ENCODE measurements at places on chromosomes 5 and 9. TPM values are rescaled to one million over a fixed set of nuclear protein-coding genes. Genes with fewer than 3 reads are reported as not detected.
A peak's percentile ranks its signal among the peaks of the same experiment; 100 is the strongest.

- no peaks in the 10 kb centered on the region for H3K27me3 ChIP-seq
- no peaks in the 10 kb centered on the region for H3K4me1 ChIP-seq
- no peak for DNase-seq
Observed at GRCh38 chr5:171573021-171573420, 153.6 kb downstream of the FGF18 start.

The PIP5K1B gene
- total RNA-seq = 59.2 TPM

The TPM2 gene
- total RNA-seq = 29.8 TPM

- no peak for DNase-seq
- H3K4me1 ChIP-seq = no peaks in the 10 kb centered on the region
- H3K4me3 ChIP-seq = no peak overlapping the region
Observed at GRCh38 chr5:125492977-125493376, 746.5 kb upstream of the ZNF608 start.

GRCh38 chr5:154972476-154973080 lies 31.7 kb downstream of the MRPL22 start:
- H3K27me3 ChIP-seq = no peaks in the 10 kb centered on the region
- DNase-seq = no peak
- no peak overlapping the region for H3K4me3 ChIP-seq
- H3K36me3 ChIP-seq = no peaks in the 10 kb centered on the region
- H3K27ac ChIP-seq = no peak overlapping the region

- H3K4me1 ChIP-seq = no peaks in the 10 kb centered on the region
- no peaks in the 10 kb centered on the region for H3K36me3 ChIP-seq
- H3K27me3 ChIP-seq = no peaks in the 10 kb centered on the region
- no peak overlapping the region for H3K27ac ChIP-seq
- H3K4me3 ChIP-seq = no peak overlapping the region
Observed at GRCh38 chr5:107593009-107593408, 77.7 kb downstream of the EFNA5 start.

The HTR4 gene
- 8.9 TPM for total RNA-seq

The CAVIN4 gene
- not detected for total RNA-seq

The CORO2A gene
- 53.8 TPM for total RNA-seq

GRCh38 chr5:89147031-89147430 lies 264.0 kb upstream of the MEF2C start:
- H3K36me3 ChIP-seq = no peaks in the 10 kb centered on the region
- no peaks in the 10 kb centered on the region for H3K27me3 ChIP-seq

The NRG2 gene
- 0.48 TPM for total RNA-seq

DNA sequence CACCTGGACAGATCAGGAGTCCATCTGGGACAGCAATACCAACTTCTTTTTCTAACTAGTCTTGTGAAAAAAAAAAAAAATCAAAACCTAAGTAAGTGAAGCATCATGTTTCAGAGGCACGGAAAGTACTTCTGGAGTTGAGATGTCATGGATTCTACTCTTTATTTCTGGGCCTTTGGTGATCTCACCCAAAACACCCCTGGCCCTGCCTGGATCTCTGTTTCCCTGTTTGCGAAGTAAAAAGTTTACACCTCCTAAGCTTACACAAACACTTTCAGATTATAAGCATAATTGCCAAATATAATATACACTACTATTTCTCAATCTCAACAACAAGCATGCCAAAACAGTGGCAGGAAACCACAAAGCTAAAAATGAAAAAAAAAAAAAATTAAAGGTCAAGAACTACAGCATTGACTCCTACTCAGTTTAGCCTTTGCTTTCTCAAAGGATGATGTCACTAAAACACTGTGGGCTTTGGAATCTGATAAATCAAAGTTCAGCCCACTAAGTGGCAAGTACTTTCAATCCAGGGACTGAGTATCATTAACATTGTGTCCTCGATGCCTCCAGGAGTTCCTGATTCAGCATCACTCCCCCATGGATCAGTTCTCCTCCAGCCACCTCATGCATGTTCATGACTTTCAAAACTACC lies 291.9 kb downstream of the NFIB start:
- H3K4me3 ChIP-seq = no peak overlapping the region
- no peak overlapping the region for H3K27ac ChIP-seq
- H3K36me3 ChIP-seq = no peaks in the 10 kb centered on the region
- H3K27me3 ChIP-seq = no peaks in the 10 kb centered on the region

DNA sequence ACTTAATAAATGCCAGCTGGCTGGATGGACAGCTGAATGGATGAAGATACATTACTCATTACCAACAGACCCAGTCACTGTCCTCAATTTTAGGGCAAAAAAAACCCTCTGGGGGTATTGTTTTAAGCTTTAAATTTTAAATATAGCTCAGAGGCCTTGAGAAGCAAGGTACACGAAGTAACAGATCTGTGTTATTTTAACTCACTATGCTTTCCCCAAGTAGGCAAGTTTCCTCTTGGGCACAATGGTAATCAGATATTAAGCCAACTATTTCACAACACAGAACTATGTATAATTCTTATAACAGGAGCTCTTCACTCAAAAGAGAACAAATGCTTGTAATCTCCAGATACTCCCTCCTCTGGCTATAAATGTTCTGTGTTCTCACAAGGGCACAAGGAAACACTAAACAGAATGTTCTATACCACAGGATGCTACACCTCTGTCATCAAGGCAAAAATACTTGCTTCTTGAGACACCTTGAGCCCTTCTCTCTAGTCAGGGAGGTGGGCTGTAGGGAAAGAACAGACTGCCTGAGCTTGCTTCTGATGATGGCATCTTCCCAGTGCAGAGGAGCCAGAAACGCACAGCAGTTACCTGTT lies 443.8 kb downstream of the SPOCK1 start:
- no peaks in the 10 kb centered on the region for H3K27me3 ChIP-seq
- no peaks in the 10 kb centered on the region for H3K36me3 ChIP-seq
- no peak for DNase-seq
- no peak overlapping the region for H3K4me3 ChIP-seq
- H3K4me1 ChIP-seq = no peaks in the 10 kb centered on the region

- no peak overlapping the region for H3K4me3 ChIP-seq
- no peaks in the 10 kb centered on the region for H3K4me1 ChIP-seq
- peak overlapping the region; percentile 18 for H3K27ac ChIP-seq
- no peaks in the 10 kb centered on the region for H3K36me3 ChIP-seq
- H3K27me3 ChIP-seq = no peaks in the 10 kb centered on the region
- DNase-seq = no peak
Observed at GRCh38 chr5:39211773-39212172, 7.6 kb downstream of the FYB1 start.

The ARID3C gene
- total RNA-seq = not detected

DNA sequence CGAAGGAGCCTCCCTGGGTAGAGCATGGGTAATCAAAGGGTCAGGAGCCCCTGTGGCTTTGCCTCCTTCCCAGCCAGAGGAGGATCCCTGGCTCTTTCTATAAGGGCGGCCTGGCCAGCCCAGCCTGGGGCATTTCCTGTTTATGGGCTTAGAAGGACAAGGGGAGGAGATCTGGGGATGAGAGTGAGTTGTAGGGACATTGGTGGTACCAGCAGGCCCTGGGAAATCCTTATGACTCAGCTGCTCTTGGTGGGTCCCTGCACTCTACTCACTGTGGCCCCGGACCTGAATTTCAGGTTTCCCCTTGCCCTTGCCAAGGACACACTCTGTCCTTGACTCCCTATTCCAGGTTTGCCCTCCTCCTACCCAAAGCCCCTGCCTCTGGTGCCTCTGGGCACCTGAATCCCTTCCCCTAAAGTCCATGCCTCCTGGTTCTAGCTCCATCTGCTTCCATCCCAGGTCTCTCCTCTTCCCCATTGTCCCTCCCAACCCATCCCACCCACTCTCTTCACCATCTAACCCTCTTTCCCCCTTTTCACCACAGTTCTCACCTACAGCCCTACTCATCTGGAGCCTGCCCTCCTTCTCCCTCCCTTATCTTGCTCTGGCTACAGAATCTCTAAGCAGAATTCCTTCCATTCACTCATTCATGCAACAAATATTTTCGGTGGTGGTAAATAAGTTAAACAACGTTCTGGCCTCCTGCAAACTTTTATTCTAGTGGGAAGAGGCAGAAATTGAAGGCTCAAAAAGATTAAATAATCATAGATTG lies 34.9 kb downstream of the PCDH1 start:
- peaks cover 13% of the 10 kb centered on the region for H3K4me1 ChIP-seq
- H3K27ac ChIP-seq = no peak overlapping the region
- no peaks in the 10 kb centered on the region for H3K36me3 ChIP-seq

The PTBP3 gene
- total RNA-seq = 137 TPM

DNA sequence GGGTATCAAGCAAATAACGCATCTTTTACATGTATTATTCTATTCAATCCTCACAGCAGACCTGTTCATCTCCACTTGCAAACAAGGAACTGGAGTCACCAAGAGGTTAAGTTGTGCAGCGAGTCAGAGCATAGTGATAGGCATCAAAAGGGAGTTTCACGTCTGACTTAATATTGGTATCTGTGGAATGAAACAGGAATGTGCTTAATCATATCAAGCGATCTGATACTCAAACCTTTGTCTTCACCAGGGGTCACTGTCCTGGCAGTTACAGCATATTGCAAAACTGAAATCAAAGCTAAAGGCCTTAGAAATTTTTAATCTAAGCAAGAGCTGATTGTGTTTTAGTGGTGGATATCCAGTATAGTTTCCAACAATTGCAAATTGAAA lies 271.6 kb downstream of the PLK2 start:
- DNase-seq = no peak
- H3K4me3 ChIP-seq = no peak overlapping the region
- no peaks in the 10 kb centered on the region for H3K36me3 ChIP-seq
- no peaks in the 10 kb centered on the region for H3K4me1 ChIP-seq
- H3K27me3 ChIP-seq = no peaks in the 10 kb centered on the region

The GARIN3 gene
- total RNA-seq = not detected
